ENCODE measurements at places on chromosomes 1 and 21.

DNA sequence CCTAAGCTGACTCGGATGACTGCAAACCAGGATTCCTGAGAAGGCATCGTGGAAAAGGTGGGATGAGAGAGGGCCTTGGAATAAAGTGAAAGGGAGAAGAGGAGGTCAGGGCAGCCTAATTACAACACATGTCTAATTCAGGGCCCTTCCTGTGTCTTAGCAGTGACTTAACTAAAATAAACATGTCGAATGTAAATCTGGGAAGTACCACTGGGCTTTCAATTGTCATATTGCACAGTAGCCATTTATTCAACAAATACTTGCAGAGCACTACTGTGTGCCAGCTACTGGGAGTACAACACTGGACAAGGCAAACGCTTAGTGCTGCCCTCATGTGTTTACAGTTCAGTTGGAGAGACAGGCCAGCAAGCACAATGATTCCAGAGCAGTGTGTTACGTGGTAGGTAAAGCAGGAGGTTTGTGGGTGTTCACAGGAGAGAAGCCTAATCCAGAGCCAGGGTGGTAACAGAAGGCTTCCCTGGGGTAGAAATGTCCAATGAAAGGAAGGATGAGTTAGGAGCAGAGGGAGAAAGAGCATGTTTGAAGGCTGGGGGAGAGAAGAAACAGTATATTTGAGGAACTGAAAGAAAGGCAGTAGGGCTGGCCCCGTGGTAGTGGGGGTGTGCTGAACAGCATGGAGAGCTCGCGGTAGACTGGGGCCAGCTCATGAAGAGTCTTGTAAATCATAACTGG, 38.0 kb upstream of the RASAL2 start:
- peak; percentile 86 for DNase-seq

DNA sequence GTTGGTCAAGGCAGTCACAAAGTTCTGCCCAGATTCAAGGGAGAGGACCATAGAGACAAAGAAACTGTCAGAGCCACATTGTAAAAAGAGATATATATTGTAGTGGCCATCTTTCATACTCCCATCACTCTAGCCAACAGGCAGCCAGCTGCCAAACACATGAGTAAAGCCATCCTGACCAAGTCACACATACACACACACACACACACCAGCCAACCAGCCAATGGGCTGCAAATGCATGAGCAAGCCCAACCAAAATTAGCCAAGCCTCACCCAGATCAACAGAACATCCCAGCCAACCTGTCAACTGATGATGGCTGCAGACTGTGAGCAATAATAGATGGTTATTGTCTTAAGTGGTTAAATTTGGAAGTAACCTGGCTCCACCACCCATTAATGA, 120.7 kb downstream of the SEC16B start:
- DNase-seq: no peak

DNA sequence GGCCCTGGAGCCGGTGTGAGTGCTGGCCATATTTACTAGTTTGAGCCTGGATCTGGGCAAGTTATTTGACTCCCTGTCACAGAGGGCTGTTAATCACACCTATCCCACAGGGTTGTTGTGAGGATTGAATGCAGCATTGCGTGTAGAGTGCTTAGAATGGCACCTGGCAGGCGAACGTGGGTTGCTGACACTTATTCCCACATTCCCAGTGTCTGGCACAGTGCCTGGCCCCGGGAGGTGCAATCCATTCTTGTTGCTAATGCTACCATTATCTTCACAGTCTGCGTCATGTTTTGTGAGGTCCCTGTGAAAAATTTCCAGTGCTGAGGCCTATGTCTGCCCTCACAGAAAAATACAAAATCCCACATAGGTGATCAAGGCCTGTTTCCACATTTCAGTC, 66.1 kb downstream of the CD2 start:
- DNase-seq: no peak

- DNase-seq: peak; percentile 50
These were observed 9.5 kb downstream of the SIPA1L2 start for GRCh38 chr1:232620356-232620969.

DNA sequence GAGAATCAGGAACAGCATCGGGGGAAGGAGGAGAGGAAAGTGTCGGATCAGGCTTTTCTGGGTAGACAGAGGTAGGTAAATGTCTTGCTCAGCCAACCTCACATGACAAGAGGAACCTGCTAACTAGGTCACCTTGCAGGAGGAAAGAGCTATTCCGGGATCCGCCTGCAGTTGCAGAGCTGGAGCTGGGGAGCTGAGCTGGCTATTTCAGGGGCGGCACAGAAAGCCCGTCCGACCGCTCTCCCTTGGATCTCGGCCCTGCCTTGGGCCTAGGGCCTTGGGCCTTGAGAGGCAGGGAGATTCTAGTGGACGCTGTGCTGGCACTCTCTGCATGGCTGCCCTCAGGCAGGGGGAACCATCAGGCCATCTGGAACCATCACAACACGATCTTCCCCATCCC, 56.5 kb upstream of the CTPS1 start:
- no peak for DNase-seq

DNA sequence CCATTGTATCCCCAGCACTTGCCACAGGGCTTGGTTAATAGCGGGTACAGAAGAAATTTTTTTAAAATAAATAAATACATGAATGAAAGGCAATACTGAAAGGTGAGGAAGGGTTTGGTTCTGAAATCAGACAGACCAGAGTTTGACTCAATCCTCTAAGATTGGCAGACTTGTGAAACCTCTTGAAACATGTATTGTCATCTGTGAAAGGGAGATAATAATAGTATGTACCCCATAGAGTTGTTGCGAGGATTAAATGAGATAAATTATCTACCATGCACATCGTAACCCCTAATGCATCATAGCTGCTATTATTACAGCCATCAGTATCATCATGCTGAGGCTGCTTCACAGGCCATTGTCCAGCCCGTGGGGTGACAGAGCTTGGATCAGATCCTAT, 41.4 kb downstream of the S1PR1 start:
- no peak for DNase-seq

- DNase-seq: no peak
These were observed 28.6 kb upstream of the PARP1 start for GRCh38 chr1:226436472-226436854.

- DNase-seq: no peak
These were observed 50.9 kb upstream of the GALNT2 start for GRCh38 chr1:230016159-230016558.

DNA sequence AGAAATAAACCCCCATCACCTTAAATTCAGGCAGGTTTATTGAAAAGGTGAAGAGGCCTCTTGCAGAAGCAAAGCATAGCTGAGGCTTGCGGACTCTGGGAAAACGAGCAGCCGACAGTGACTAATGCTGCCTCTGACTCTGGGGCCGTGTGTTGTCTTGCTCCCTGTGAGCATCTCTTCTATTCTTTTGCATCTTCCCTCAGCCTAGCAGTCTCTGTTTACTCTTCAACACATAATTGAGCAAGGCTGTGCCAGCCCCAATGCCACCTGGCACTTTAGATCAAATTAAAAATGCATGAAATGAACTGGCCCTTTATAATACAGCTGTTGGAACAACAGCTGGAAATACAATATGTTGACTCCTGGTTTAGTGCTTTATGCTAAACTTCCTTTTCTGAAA, 18.4 kb upstream of the REG4 start:
- DNase-seq: no peak

DNA sequence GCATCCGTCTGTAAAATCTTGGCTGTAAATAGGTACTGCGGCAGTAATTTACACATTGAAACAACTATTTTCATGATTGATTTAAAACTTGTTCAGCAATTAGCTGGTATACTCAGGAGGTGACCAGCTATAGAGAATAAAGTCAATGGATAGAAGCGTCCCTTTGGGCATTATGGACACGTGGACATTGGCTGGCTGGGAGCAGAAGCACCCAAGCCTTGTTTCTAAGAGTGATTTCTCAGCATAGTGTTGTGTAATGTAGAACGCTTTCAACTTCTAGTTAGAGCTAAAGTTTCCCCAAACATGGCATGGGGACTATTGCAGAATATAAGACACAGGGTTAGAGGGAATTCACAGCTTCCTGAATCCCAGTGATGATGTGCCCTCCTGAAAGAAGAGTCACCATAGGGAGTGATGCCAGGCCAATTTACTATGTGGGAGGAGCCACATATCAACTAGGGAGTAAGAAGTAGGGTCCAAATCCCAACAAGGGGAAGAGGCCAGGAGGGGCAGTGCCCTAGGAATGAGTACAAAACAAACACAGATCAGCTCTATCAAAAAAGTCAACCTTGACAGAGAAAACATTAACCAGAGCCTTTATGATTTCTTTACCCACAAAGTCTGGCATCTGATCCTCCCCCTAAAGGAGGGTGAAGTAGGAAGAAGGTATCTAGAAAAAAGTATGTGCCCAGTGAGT, 92.7 kb downstream of the SUSD4 start:
- peak; percentile 5 for DNase-seq

GRCh38 chr1:98674075-98674781, 12.7 kb downstream of the SNX7 start:
- no peak for DNase-seq

DNA sequence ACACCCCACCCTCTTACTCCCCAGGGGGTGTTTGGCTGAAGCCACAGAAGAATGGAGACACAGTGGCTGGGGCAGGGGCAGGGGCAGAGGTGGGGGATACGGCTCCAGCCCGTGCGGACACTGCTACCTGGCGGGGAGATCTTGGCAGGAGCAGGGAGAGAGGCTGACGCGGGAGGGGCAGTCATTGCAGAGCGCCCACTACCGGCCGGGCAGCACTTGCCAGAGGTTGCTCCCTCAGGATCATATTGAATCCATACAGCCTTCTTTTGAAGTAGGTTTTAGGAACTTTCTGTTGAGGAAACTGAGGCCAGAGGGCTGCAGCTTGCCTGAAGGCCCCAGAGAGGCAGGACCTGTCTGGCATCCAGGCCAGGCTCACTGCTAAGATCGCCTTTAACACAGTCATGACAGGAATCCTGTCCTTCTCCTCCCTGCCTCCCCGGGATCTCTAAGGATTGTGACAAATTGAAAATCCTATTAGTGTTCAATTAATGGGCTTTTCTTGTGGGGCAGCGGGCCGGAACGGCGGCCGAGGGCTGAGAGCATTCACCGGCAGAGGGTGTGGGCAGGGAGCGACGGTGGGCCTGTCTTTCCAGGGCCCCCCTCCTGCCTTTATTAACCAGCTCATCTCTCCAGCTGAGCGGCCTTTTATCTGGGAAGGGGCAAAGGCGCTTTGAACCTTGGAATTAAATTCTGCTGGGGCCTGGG, 65.5 kb upstream of the WNT4 start:
- DNase-seq: no peak

GRCh38 chr21:25421321-25422028, 185.8 kb downstream of the MRPL39 start:
- DNase-seq: peak; percentile 79

DNA sequence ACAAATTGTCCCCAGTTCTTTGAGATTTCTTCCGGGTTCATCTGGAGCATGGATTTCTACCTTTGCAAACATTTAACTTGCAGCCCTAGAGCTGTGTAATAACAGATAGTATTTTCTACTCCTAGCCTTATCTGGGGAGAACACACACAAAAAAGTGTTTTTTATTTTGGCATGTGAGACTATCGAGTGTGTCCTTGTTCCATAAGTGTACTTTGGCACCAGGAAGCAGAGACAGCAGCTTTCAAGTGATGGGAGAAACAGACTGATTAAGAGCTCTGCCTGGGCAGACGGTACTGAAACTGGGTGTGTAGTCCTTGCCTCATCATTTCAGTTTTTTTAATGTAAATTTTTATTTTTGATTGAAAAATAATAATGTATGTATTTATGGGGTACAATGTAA, 297.4 kb downstream of the ST6GALNAC3 start:
- no peak for DNase-seq

GRCh38 chr1:206470692-206471414, 577 bp downstream of the IKBKE start:
- peak; percentile 76 for DNase-seq

DNA sequence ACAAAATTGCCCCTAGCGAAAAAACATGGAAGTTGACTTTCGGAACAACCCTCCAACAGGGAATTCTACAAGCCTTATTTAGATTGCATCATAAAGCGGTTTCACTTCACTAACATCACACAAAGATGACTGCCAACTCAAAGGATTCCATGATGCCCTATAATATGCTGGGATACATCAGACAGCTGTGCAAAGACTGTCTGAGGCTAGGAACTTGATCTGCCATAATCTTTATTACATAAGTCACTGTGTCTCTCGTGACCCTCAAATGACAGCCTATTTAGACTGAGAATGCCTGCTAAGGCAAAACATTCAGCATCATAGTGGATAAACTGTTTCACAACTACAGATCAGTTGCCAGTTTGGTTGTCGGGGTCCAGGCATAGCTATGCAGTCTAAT, 23.8 kb downstream of the FH start:
- no peak for DNase-seq

DNA sequence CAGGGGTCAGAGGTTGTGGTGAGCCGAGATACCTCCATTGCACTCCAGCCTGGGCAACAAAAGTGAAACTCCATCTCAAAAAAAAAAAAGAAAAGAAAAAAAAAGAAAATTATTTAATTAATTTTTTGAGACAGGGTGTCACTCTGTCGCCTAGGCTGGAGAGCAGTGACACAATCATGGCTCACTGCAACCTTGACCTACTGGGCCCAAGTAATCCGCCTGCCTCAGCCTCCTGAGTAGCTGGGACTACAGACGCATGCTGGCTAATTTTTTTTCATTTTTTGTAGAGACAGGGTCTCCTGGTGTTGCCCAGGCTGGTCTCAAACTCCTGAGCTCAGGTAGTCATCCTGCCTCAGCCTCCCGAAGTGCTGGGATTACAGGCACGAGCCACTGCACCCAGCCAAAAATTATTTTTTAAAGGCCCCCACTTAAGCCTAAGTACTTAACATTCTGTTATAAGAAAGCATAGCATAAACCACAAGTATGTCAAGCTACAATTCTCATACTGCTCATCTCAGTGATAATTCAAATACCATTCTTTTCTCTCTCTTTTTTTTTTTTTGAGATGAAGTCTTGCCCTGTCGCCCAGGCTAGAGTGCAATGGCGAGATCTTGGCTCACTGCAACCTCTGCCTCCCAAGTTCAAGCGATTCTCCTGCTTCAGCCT, 19.9 kb downstream of the NUCKS1 start:
- DNase-seq: no peak

GRCh38 chr21:31948676-31949075, 75.9 kb downstream of the HUNK start:
- no peak for DNase-seq

GRCh38 chr1:40650075-40650474, 15.4 kb downstream of the RIMS3 start:
- no peak for DNase-seq

GRCh38 chr1:71660411-71660810, 579.6 kb upstream of the ZRANB2 start:
- DNase-seq: no peak

GRCh38 chr1:203424285-203424684, 51.3 kb upstream of the PRELP start:
- DNase-seq: no peak

- DNase-seq: no peak
These were observed 316.0 kb upstream of the VAMP3 start for GRCh38 chr1:7454895-7455784.

- no peak for DNase-seq
These were observed 2.4 kb downstream of the GRIK3 start for GRCh38 chr1:37031871-37032270.

GRCh38 chr1:204558467-204558866, 42.3 kb downstream of the MDM4 start:
- DNase-seq: no peak

- DNase-seq: no peak
These were observed 77.4 kb downstream of the STUM start for GRCh38 chr1:226625832-226626576.

Measured in inflammatory macrophage treated with lipopolysaccharide for 1 hour (primary cell).